ENCODE measurements at places on chromosomes 5 and 9.

DNA sequence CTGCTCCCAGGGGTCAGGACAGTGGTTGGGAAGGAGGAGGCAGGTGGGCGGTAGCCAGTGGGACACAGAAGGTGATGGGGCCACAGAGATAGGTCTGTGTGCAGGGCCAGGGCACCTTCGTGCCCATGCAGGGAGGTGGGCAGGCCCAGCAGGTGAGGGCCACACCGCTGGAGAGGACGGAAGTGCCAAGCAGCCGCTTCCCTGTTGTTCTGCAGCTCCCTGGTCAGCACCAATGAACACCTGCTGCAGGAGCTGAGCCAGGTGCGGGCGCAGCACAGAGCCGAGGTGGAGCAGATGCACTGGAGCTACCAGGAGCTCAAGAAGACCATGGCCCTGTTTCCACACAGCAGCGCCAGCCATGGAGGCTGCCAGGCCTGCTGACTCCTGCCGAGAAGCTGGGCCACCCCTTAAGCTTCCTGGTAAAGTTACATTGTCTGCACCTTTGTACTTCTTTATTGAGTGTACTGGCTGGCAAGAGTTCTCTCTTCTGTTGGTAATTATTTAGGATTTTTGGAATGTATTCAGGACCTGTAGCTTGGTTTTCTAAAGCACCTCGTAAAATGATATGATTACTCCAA is 40.3 kb downstream of the TPPP start:
- DNase-seq: no peak

DNA sequence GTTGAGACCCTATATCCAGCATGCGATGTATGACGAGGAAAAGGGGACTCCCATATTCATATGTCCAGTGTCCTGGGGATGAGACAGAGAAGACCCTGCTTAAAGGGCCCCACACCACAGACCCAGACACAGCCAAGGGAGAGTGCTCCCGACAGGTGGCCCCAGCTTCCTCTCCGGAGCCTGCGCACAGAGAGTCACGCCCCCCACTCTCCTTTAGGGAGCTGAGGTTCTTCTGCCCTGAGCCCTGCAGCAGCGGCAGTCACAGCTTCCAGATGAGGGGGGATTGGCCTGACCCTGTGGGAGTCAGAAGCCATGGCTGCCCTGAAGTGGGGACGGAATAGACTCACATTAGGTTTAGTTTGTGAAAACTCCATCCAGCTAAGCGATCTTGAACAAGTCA is 17.1 kb downstream of the BTNL3 start:
- no peak for DNase-seq

- no peak for DNase-seq
Observed at GRCh38 chr5:156326718-156327259, at the start of gene SGCD. TSS of gene SGCD (plus strand) at chr5:156327164.

- DNase-seq: no peak
Observed at GRCh38 chr5:126052120-126052519, 371.1 kb upstream of the GRAMD2B start.

GRCh38 chr5:143235423-143235822 is 168.1 kb downstream of the NR3C1 start:
- DNase-seq: no peak
